Fibroblast of skin of left quadriceps (primary cell): ENCODE measurements at places on chromosomes 12 and 14.

DNA sequence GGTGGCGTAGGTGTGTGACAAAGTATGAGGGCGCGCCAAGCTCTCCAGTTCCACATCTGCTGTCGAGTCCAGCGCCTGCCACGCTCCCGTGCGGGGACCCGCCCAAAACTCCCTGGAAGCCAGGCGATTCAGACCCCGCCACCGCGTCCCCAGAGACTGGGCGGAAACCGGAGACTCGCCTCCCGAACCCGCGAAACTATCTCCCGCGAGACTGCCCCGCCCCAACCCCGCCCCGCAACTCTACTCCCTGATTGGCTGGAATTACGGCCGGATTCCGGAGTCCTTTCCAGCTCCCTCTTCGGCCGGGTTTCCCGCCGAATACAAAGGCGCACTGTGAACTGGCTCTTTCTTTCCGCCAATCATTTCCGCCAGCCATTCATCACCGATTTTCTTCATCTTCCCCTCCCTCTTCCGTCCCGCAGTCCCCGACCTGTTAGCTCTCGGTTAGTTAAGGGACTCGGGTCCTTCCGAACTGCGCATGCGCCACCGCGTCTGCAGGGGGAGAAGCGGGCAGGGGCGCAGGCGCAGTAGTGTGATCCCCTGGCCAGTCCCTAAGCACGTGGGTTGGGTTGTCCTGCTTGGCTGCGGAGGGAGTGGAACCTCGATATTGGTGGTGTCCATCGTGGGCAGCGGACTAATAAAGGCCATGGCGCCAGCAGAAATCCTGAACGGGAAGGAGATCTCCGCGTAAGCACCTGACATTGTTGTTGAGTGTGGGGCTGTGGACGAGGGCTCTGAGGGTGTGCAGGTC lies at the start of gene MTHFD1:
Gene MTHFD1, plus strand, starts transcription at position 572 of the 751 bp plus-strand sequence. Its CDS starts 75 bp downstream, at position 647.
- DNase-seq = peak; percentile 99

- peak; percentile 28 for DNase-seq
Observed at GRCh38 chr14:32939254-32940065, 781 bp downstream of the NPAS3 start.

DNA sequence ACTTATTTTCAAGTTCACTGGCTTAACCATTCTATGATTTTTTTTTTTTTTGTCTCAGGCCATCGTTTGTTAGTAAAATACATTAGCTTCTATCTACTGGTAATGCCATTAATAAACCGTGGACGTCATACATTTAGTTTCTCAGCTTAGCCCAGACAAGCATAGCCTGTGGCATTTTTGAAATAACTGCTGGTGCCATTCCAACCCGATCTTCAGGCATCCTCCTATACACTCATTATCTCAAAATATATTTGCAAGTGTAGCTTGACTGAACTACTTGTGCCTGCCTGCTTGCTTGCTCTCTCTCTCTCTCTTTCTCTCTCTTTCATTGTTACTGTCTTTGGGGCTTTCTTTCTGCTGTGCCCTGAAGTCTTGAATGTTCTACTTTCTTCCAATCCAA lies 12.7 kb upstream of the MBIP start:
- no peak for DNase-seq

- no peak for DNase-seq
Observed at GRCh38 chr12:62919838-62920237, 15.1 kb downstream of the PPM1H start.

- peak; percentile 36 for DNase-seq
Observed at GRCh38 chr14:29927376-29928116, at the start of gene PRKD1. TSS of gene PRKD1 (minus strand) at chr14:29927847.

DNA sequence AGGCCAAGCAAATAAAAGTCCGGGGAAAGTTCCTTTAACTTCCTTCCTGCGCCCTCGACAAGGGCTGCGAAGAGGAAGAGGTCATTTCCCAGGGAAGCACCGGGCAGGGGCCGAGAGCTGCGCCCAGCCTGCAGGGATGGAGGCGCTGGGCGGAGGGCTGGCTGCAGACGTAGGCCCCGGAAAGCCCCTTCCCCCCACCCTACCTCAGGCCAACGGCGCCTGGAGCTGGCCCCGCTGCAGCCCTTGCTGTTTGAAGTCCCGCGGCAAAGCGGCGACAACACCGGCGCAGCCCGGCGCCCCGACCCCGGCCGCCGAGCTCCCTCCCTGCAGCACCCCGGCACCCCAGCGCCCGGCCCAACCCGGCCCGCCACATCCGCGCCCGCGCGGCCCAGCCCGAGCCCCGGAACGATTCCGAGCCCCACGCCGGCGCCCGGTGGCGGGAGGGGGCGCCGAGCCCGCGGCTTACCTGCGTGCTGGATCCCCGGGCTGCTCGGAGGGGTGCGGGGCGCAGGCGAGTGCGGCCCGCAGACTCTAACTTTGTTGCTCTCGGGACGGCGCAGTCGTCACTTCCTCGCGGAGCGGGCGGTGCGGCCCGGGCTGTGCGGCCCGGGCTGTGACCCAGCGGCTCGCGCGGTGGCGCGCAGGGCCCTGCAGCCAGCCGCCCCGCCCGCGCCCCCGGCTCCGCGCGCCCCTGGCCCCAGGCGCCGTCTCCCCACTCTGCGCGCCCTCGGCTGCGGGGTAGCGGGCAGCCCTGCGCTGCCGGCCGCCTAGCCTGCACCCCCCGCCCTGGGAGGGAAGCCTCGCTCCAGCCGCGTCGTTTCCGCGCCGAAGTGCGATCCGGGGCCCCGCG lies 64.8 kb upstream of the PTGR2 start:
- no peak for DNase-seq

- DNase-seq = no peak
Observed at GRCh38 chr14:99995700-99996356, 69.4 kb upstream of the EVL start.

DNA sequence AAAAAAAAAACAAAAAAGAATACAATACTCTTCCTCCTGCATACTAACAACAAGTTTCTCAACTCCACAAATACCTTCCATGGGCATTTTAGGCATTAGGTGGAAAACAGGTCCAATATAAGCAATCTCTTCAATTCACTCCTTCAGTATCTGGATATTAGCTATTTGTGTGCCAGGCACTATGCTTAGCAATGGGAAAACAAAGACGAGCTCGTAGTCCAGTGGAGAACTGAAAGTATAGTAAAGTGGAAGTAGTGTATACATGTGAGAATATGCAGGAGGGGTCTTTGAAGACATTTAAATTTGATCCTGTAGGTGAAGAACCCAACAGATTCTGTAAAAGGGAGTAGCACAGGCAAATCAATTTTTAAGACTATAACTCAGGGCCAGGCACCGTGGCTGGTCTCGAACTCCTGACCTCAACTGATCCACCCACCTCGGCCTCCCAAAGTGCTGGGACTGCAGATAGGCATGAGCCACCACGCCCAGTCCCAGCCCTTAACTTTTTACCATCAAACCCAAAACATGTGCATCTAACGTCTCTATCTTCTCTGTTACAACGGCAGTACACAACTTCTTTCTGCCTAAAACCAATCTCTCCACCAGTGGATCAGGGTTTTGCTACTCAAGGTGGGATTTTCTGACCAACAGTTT lies 10.6 kb downstream of the HECTD1 start:
- DNase-seq = no peak

- no peak for DNase-seq
Observed at GRCh38 chr14:35155962-35156361, 33.6 kb downstream of the PRORP start.

DNA sequence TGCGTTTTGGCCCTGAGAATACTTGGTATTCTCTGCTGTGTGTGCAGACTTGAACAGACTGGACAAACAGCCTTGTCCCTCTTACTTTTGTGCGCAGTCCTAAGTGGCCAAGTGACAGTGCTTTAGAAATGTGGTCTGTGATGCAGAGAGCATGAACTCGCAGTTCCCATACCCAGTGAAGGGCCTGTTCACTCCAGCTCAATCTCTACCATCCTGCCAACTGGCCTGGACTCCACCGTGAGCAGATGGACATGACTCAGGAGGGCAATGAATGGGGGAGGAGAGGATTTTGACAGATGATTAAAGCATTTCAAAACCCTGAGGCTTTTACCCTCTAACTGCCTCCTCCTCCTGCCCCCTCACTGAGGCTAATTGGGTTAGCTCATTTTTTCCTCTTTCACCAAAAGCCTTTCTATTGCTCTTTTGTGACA lies 62.5 kb upstream of the PYGL start:
- no peak for DNase-seq

DNA sequence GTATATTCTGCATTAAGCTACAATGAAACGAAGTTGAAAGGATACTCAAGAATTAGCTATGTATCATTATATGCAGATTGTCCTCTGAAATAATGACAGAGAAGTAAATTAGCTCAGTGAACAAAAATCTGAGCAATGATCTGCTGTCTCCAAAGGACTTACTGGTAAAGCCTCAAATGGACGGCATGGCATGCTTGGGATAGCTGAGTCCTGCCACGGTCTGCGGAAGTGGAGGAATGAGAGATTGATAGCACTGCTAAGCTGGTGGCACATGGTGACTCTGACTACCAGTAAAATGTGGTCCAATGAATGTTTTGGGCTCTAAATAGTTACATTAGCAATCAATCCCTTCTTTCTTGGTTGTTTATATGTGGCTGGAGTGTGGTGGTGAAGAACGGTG lies 3.7 kb upstream of the DENND5B start:
- peak; percentile 28 for DNase-seq

GRCh38 chr12:22083167-22083566 lies 37.1 kb downstream of the CMAS start:
- peak; percentile 10 for DNase-seq

GRCh38 chr12:12582193-12582881 lies 19.7 kb upstream of the DUSP16 start:
- no peak for DNase-seq

DNA sequence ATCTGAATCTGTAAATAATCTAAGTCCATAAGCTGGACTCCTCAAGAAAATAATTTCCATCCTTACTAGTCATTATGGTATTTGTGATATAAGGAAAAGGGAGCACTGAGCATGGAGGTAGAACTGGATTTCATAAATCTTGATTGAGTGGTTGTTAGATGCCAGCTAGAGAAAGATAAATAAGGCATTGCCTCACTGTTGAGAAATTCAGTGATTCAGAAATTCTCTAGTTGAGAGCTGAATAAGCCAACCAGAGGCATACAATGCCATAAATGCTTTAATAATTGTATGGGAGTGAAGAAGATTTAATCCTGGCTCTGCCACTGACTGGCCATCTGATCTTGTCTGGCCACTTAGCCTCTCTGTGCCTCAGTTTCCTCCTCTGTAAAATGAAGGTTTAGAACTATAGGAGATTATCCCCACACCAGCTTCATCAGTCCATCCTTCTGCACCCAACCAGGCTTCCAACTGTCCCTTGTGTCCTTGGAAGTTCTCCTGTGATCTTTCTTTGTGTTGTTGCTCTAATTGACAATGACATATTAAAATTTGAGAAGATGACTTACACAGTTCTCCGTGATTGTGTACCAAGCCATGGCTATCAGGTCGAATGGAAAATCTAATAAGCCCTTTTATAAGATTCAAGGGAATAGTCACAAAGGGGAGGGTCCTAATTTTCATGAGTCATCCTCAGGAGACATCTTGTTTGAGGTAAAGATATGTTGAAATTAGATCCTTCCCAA lies 394.3 kb downstream of the EGLN3 start:
- peak; percentile 3 for DNase-seq

DNA sequence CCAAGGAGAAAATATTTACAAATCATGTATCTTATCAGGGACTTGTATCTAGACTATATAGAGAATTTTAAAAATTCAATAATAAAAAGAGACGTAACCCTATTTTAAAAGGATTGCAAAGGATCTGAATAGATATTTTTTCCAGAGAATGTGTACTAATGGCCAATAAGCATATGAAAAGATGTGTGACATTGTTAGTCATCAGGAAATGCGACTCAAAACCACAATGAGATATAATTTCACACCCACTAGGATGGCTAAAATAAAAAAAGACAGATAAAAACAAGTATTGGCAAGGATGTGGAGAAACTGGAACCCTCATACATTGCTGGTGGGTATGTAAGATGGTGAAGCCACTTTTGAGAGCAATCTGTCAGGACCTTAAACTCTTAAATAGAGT lies 141.9 kb upstream of the BMP4 start:
- no peak for DNase-seq

- DNase-seq = no peak
Observed at GRCh38 chr14:30496852-30497251, 62.1 kb upstream of the G2E3 start.

DNA sequence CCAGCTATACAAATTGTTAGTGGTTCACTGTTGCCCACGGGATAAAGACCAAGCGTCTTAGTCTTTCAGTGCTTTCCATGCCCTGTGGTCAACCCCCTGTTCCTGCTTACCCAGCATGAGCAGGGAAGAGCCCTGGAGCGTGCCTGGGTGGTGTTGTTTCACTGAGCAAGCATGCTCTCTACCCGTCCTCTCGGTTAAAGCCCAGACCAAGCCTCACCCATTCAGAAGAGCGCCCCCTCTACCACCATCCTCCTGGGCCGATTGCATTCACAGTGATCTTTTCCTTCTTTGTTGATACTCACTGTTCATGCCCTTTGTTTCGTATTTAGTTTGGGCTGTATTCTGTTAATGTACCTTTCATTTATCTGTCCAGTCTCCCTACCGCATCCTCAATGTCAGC lies 25.1 kb downstream of the DYRK4 start:
- DNase-seq = no peak

DNA sequence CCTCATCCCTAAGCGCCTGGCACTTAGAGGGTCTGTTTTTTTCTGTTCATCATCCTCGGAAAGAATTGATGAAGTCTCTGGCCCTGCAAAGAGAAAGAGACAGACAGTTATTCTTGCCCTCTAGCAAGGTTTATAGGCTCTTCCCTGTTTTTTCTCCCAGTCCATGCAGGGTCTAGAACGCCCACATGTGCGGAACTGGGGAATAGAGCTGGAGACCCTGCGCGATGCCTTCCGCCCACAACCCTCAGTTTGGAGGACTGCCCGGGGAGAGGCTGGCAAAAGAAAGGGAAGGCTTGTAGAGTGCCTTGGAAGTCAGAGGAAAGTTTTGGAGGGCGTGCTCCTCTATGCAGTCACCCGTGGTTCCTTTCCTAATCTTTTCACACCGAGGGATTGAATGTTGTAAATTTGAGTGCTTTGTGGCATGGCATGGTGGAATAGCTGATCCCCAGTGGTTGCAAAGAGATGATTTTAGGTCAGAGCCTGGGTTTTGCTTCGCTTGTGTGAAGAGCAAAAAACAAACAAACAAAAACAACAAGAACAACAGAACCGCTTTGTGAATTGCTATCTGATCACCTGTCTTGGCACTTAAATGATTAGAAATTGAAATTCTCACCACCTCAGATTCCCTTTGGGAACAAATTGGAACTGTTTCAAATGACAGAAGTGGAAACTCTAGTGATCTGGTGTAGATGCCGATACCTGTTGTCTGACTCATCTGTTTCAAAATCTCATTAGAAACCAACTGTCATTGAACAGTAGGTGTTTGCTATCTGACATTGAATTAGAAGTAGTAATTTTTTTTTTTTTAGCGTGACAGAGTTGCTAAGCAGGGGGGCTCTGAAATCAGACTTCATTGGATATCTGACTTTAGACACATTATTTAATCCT lies 947 bp downstream of the GAS2L3 start:
- DNase-seq = no peak

DNA sequence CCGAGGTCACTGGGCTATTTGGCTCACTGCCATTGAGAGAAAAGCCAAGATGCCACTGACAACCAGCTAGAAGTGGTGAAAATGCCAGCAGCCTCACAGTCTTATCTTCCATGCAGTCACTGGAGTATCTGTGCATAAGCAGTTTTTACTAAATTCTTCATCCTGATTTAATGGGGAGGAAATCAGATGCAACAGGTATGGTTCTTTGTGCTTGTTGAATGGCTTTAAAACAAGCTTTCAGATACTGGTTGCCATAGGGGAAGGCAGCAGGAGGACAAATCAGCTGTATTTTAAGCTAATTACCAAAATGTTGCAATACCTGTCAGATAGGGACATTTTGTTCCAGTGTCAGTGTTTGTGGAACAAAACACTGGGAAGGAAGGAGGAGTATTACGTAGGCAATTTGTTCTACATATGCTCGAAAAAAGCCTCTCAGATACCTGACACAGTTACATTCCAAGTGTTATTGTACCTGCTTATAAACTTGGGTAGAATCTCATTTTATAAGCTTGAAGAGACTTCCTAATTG lies 54.1 kb upstream of the ARHGAP5 start:
- no peak for DNase-seq
